Activated CD4-positive, CD25-positive, alpha-beta regulatory T cell (primary cell): ENCODE measurements at places on chromosomes 12 and 14.

GRCh38 chr12:108788076-108788782, 56.9 kb upstream of the CORO1C start:
- DNase-seq: no peak

GRCh38 chr12:31277081-31277480, 48.9 kb downstream of the SINHCAF start:
- no peak for DNase-seq

GRCh38 chr12:49231878-49232655, 32.8 kb upstream of the TUBA1C start:
- DNase-seq: no peak

GRCh38 chr14:106845286-106846087, 1319.1 kb downstream of the TMEM121 start:
- no peak for DNase-seq

- no peak for DNase-seq
These were observed 4.5 kb downstream of the FICD start for GRCh38 chr12:108519558-108519957.

GRCh38 chr14:75318353-75318752, 39.7 kb downstream of the FOS start:
- no peak for DNase-seq

GRCh38 chr14:104994978-104995377, 9.4 kb downstream of the CLBA1 start:
- no peak for DNase-seq

DNA sequence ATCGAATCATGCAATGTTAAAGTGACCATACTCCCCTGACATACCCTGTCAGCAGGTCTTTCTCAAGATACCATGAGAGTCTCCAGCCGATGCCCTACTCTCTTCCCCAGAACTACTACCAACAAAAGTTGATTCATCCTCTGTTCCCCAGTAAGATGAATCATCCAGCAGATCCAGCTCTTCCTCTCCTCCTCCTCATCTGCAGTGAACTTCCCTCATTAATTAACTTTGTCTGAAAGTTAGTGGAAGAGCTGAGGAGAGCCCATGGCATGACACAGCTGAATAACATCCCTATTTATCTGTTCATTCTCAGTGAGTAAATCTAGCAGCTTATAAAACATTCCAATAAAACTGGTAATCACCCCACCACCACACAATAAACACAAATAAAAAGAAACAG, 213.4 kb downstream of the EGLN3 start:
- no peak for DNase-seq

DNA sequence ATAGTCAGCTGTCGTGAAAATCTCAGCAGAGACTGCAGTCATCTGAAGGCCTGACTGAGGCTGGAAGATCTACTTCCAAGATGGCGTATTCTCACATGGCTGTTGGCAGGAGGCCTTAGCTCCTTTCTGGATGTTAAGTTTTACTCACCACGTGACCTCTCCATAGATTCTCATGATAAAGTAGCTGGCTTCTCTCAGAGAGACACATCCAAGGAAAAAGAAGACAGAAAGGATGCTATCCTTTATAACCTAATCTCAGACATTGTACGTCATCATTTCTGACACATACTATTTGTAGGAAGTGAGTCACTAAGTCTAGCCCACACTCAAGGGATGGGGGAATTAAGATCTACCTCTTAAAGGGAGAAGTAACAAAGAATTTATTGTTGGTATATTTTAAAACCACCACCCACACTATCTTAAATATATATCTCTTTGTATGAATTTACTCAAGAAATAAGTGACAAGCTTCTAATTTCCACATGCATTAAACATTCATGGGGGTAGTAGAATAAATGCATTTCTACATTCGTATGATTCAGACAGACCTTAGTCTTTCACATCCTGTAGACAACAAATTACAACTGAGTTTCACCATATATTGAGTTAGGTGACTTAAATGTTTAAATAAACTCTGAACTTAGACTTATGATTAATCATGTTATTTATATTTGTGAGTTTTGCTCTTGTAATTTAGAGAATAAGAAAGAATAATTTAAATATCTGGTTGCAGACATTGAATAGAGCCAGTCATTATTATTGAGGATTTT, 411.0 kb downstream of the LRIG3 start:
- no peak for DNase-seq

DNA sequence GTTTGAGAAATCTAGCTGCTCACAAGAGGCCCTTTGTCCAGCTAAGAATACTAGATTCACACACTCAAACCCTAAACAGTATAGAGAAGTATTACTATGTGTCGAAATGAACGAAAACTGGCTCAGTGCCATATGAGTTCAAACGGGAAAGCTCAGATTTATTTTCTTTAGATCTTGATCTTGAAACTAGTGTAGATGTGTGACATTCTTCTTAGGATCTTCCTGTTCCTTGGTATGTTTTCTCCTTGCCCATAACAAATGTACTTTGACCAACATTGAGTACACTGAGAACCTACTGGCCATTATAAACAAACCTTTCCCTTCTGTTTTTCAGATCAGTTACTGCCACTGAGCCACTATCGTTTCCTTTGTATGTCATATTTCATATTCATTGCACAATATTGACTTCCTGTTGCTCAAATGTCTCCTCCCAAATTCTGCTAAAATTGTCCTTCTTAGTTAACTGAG, 21.3 kb downstream of the MYBPC1 start:
- DNase-seq: no peak

GRCh38 chr12:1878695-1879094, 39.8 kb downstream of the CACNA2D4 start:
- no peak for DNase-seq
